ENCODE measurements at places on chromosomes 6 and 20.

DNA sequence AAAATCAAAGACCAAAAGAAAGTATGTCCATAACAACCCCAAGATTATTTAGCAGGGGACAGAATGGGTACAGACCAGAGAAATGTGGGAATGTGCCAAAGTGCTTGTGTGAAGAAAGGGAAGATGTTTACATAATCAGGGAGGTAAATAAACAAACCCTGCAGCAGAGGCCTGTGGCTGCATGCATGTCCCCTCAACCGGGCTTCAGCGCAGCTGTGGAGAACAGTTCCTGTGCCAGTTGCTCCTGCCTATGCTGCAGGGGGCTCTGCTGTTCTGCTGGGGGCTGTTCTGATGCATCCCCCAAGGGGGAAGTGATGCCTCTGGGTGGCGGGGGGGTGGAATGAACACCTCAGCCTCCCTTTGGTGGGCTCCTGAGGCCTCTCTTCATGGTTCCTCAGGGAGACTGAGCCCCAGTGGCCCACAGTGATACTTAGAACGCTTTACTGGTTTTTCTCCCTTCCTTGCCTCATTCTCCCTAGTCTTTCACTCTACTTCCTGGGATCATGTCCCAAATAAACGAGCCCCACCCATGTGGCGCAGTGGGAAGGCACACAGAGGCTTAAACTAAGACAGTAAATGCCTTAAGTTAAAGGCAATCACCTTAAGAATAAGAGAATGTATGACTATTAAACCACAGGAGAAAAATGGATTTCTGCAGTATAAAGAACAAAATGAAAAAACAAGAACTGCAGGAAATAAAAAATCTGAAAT lies 23.0 kb downstream of the RAB23 start:
- DNase-seq, result no peak

- DNase-seq, result no peak
Measured at GRCh38 chr20:57840504-57841296, 130.9 kb upstream of the PMEPA1 start.

DNA sequence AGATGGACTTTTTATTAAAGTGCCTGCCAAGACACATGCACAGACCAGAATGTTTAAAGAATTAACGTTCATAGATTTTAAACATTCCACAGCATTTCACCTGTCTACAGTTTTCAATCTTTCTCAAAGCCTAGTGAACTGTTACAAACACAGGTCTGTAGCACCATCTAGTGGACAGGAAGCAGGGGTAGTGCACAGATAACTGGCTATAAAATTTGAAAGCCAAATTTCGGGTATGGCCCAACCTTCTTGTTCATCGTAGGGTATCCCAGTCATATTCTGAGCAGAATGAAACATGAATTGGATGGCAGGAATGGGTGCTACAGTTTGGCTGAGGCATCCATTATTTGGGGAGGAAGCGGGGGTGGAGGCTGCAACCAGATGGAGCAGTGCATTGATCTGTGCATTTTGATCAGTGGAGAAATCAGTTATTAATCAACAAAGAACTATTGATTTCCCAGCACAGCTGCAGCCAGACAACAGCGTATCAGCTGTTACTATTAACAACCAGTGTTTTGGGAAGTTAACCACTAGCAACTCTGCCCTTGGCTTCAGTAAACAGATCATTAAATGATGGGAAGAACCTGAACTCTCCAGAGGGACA lies 56.1 kb upstream of the B3GAT2 start:
- peak; percentile 20 for DNase-seq

DNA sequence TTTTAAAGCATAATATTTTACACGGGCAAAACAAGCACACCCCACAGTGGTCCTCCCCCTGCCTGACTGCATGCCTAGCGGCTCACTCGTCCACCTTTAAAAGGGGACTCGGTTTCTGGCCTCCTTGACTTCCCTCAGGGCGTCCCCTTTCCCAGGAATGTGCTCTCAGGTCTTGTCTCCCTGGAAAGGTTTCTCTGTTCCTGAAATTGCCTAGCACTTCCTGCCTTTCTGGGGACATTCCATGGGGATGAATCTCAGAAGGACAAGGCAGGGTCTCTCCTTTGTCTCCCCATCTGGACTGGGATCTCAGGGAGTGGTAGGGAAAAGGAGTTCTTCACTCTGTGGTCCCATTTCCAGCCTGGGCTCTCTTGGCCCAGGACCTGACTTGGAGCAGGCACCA lies 4.9 kb downstream of the TCF15 start:
- no peak for DNase-seq

DNA sequence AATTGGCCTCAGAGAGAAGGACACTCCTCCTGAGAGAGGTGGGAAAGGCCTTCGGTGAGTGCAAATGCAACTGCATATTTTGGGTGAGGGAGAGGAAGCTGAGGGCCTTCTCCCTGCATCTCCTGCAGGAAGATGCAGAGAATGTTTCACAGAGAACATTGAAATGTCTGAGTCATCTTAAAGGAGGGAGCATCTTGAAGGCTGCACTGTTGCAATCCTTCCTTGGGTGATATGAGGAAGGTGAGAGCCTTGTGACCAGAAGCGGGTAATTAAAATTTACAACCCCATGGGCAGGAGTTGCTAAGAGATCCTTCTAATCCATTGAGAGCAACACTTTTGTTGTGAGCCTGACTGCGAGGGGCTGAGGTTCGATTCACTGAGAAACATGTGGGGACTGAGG lies 375.7 kb upstream of the MARCKS start:
- DNase-seq, result no peak

DNA sequence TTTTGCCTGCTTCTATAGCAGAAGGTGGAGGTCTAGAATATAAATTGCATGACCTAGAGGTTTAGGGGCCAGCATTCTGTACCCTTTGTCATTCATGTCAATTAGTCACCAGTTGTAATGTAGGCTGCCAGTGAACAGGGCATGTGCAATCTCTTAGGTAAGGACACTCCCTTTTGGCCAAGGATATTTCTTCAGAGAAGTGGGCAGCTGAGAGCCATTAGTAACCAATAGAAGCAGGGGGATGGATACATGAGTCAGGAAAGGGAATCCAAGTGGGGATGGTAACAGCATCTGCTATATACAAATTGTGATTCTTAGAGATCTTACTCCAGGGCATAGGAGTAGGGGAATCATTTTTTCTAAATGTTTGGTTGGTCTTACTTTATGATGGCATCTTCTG lies 494.2 kb upstream of the JAG1 start:
- no peak for DNase-seq

- peak; percentile 99 for DNase-seq
Measured at GRCh38 chr20:17849901-17850683, 118.5 kb downstream of the SNX5 start.

DNA sequence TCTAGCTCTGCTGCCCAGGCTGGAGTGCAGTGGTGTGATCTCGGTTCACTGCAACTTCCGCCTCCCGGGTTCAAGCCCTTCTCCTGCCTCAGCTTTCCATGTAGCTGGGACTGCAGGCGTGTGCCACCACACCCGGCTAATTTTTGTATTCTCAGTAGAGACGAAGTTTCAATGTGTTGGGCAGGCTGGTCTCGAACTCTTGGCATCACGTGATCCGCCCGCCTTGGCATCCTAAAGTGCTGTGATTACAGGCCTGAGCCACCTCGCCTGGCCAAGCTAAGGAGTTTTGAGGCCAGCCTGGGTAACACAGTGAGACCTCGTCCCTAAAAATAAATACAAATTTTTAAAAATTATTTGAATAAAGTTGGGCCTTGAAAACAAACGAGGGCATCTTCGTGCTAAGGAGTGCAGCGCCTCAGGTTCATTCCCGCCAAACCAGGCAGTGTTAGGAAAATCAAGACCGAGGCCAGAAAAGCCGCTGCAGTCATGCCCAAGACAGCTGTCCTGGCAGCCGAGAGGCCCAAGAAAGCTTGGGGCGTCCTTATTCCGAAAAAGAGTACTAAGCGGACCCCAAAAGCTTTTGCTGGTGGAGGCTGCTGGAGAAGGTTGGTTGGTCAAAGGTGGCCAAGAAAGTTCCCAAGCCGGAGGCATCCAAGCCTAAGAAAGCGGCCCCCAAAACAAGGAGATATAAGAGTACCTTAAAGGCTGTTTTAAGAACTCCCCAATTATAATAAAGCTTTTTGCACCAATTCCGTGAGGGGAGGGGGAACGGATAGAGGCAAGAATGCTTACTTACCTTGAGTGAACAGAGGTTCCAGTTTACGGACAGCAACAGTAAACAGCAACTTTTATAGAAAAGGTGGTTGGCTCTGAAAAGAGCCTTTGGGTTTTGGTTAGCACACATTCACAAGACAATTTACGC lies 109.0 kb downstream of the HFE start:
- no peak for DNase-seq

GRCh38 chr6:36232172-36232571 lies 35.6 kb downstream of the BRPF3 start:
- DNase-seq, result no peak

DNA sequence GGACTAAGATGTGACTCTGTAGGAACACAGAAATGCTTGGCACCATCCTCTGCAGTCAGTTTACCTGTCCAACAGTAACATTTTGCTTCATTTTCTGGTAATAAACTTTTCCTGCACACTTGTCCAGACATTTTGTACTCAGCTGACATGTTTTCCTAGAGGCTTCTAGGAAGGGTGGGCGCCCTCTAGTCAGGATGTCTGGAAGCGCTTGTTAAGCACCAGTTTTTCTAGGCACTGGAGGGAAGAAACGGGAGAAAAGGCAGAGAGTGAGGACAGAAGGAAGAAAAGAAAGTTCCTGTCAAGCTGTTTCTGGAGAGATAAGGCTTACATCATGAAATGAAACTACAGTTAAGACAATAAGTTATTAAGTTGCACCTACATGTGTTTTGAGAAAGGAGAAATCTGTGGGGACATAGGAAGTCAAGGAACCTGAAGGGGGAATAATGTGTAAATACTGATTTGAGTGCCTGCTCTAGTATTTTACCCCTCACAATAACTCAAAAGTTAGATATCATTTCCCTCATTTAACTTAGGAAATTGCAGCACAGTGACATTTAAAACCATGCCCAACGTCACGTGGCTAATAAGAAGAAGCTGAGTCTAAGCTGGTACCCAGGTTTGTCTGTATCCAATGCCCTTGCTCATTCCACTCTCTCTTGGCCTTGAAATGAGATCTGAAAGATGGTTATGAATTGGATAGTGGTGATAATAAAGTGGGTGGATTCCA lies 42.7 kb upstream of the TNFRSF21 start:
- no peak for DNase-seq

GRCh38 chr6:5422321-5422915 lies 161.1 kb downstream of the FARS2 start:
- DNase-seq, result no peak

GRCh38 chr20:20214757-20215275 lies 153.1 kb upstream of the INSM1 start:
- no peak for DNase-seq

DNA sequence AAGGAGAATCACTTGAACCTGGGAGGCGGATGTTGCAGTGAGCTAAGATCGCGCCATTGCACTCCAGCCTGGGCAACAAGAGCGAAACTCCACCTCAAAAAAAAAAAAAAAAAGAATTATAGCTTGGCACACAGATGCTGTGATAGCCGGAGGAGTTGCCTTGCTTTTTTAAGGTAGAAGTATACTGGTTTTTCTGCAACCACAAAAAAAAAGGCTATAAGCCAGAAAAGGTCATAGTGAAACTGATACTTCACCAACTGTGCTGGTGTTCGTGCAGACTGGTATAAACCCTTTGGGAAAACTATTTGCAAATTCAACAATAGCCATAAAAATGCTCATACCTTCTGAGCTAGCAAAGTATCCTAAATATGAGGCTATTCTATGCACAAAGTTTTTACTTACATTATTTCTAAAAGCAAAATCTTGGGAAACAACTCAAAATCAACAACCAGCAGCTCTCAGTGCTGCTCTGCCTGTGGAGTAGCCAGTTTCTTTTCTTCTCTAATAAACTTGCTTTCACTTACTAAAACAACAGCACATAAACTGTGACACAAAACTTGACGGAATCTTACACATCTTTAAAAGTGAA lies 44.0 kb downstream of the B4GALT5 start:
- no peak for DNase-seq

- no peak for DNase-seq
Measured at GRCh38 chr6:43799551-43800297, 29.7 kb downstream of the VEGFA start.

- peak; percentile 96 for DNase-seq
Measured at GRCh38 chr6:150857062-150857944, 8.2 kb upstream of the MTHFD1L start.

DNA sequence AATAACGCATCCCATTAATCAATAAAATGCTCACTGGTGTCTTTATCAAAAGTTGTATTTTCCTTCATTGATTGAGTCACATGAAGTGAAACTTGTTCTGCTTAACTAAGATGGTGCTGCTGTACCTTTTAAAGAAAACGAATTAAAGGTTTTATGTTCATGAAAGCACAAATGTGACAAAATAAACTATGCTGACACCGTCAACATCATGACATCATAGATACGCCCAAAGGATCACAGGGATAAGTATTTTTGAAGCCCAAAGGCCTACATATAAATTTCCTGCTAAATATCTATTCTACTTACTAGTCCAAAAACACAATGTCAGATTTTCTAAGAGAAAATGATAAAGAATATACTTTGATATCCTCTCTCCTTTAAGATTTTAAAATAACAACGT lies 94.4 kb downstream of the FAM217A start:
- DNase-seq, result no peak

- DNase-seq, result peak; percentile 16
Measured at GRCh38 chr20:22796469-22797077, 212.2 kb upstream of the FOXA2 start.

DNA sequence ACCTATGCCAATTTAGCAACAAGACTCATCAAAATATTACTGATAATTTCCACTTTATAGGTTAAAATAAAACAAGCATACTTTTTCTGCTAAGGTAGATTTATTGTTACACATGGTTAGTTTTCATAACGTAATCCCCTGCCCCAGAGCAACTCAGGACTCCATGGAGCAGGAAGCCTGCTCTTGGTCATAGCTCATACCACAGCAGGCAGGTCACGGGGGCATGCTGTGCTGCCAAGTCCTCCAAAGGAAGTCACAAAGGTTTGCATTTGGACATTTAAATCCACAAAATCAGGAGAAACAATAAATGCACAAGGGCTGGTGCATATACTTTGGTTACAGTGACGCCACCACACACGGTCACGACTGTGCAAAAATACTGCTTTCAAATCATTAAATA lies 12.5 kb downstream of the GZF1 start:
- DNase-seq, result no peak

GRCh38 chr6:149473080-149474052 lies 11.4 kb downstream of the ZC3H12D start:
- DNase-seq, result no peak

GRCh38 chr20:669573-669972 lies 6.0 kb downstream of the SCRT2 start:
- DNase-seq, result no peak

DNA sequence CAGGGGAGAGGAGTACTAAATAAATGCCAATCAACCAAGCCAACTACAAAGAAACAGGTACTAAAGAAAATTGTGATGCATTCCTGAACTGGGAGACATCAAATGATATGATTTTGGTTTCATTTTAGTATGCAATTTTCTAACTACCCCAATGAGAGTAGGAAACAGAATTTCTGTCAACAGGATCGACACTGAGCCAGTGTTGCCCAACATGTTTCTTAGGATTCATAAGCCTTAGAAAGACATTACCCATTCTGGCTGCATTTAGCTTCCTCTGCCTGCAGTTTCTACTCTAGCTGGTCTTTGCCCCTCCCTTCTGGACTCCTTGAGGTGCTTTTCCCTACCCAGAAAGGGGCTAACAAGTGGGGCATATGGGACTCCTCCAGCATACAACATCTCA lies 49.8 kb downstream of the KCTD20 start:
- DNase-seq, result no peak

Measured in AG09309 (cell line).